ENCODE measurements at places on chromosomes 11 and 22.

DNA sequence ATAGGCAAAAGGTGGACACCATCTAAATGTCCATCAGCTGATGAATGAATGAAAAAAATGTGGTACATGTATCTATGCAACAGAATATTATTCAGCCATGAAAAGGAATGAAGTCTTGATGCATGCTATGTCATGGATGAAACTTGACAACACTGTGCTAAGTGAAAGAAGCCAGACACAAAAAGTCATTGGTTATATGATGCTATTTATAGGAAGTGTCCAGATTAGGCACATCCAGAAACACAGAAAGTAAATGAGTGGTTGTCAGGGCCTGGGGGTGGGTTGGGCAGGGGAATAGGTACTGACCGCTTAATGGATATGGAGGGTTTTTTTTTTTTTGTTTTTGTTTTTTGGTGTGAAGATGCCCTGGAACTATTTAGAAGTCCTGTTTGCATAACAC, 21.7 kb upstream of the MN1 start:
- H3K4me3 ChIP-seq, result no peak overlapping the region
- H3K27me3 ChIP-seq, result no peaks in the 10 kb centered on the region
- H3K27ac ChIP-seq, result no peak overlapping the region
- no peaks in the 10 kb centered on the region for H3K36me3 ChIP-seq
- no peaks in the 10 kb centered on the region for H3K4me1 ChIP-seq

DNA sequence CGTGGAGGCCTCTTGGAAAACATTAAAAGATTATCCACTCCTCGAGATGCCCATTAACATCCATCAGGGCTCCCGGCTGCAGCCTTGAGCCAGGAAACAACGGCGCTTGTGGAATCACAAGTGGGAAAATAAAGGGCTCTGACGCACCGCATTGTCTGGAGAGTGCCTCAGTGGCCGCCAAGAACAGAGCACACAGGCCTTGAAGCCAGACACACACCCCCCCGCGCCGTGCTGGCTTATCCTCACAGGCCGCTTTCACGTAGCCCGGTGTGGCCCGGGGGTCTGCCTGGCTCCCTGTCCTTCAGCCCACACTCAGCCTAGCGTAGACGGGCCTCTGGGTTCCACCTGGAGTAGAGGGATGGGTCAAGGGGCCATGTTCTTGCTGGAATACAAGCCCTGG, 1020.5 kb downstream of the BRD1 start:
- no peaks in the 10 kb centered on the region for H3K27me3 ChIP-seq
- no peaks in the 10 kb centered on the region for H3K36me3 ChIP-seq
- no peak for DNase-seq
- no peak overlapping the region for H3K4me3 ChIP-seq

DNA sequence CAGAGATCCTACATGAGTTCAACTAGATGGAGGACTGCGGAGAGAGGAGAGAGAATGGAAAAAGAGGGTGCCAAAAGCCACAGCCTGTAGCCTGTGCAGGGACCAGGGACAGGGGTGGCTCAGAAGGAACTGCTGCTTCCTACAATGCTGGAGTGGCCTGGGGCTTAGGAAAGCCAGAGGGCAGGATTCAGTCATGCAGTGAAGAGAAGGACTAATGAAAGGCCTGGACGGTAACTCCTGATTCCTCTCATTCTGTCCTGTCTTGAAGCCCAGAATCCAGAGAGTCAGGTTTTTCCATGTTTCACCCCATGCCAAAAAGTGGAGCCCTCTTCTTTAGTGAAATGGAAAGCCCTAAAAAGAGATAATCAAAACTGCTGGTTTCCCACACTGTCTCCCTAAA, 48.4 kb upstream of the INCENP start:
- no peaks in the 10 kb centered on the region for H3K36me3 ChIP-seq
- H3K27ac ChIP-seq, result no peak overlapping the region
- no peak for DNase-seq
- H3K4me3 ChIP-seq, result no peak overlapping the region
- H3K27me3 ChIP-seq, result no peaks in the 10 kb centered on the region
- H3K4me1 ChIP-seq, result no peaks in the 10 kb centered on the region

DNA sequence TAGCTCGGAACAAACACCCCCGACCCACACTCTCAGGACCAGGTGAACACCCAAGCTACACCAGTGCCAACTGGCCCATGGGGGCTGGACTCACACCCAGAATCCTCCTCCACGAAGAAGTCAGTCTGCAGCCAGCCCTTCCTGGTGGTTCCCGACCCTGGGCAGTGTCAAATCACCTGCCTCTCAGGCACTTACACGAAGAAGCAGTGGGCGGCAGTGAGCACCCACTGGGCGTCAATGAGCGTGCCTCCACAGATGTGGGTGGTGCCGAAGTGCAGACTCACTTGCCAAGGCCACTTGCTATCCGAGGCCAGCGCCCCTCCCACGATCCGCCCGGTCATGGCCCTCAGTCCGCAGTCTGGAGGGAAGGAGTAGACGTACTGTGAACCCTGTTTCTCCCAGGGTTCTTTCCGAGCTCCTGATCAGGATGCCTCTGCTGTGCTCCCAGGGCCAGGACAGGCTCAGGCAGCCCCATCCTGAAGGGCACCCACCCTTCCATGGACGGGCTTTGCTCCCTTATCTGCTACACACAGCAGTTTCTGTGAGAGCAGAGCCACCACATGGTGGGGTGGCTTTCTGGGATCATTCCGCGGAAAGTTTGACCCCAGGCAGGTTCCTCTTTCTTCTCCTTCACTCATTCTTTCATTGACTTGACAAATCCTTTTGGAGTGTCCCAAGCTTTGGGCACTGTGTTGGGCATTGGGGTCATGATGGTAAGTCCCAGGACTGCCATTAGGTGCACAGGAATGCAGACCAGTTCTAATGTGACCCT, 19.4 kb downstream of the TMPRSS13 start:
- H3K4me1 ChIP-seq, result no peaks in the 10 kb centered on the region
- no peaks in the 10 kb centered on the region for H3K27me3 ChIP-seq
- H3K27ac ChIP-seq, result no peak overlapping the region
- H3K36me3 ChIP-seq, result no peaks in the 10 kb centered on the region
- DNase-seq, result no peak
- H3K4me3 ChIP-seq, result no peak overlapping the region

DNA sequence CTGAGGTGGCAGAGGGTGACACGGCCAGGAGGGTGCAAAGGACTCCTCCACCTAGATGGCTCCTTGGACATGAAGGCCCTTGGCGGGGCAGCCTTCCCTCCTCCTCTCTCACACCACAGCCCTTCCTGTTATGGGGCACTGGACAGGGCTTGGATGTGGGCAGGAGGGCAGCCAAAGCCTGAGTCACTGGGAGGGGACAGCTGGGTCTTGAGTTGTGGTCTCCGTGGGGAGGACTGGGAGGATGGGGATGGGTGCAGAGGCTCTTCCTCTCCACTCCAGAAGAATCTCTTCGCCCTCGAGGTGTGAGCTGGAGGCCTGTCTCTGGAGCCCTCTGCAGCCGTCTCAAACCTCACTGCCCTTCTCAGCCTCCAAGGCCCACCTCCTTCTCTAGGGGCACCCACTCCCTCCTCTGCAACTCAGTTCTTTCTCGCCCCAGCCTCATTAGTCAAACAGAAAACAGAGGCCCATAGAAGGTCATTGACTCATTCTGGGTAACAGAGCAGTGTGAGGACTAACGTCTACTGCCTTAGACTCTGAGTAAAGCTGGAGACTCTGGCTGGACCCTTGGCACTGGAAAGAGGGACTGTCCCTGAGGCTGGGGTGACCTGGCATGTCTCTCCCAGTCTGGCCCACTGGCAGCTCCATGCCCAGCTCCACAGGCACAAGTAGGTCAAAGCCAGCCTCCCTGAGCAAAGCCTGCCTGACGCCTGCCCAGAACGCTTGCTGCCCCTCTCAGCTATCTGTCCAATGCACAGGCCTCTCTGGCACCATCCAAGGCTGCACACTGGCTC, 47.5 kb upstream of the CDON start:
- H3K4me1 ChIP-seq, result peaks cover 1% of the 10 kb centered on the region
- no peaks in the 10 kb centered on the region for H3K27me3 ChIP-seq
- H3K4me3 ChIP-seq, result no peak overlapping the region
- no peak overlapping the region for H3K27ac ChIP-seq
- no peak for DNase-seq

GRCh38 chr11:63906585-63906984, 10.4 kb downstream of the RCOR2 start:
- no peaks in the 10 kb centered on the region for H3K27me3 ChIP-seq
- no peak overlapping the region for H3K27ac ChIP-seq
- peaks cover 17% of the 10 kb centered on the region for H3K36me3 ChIP-seq
- no peak overlapping the region for H3K4me3 ChIP-seq

DNA sequence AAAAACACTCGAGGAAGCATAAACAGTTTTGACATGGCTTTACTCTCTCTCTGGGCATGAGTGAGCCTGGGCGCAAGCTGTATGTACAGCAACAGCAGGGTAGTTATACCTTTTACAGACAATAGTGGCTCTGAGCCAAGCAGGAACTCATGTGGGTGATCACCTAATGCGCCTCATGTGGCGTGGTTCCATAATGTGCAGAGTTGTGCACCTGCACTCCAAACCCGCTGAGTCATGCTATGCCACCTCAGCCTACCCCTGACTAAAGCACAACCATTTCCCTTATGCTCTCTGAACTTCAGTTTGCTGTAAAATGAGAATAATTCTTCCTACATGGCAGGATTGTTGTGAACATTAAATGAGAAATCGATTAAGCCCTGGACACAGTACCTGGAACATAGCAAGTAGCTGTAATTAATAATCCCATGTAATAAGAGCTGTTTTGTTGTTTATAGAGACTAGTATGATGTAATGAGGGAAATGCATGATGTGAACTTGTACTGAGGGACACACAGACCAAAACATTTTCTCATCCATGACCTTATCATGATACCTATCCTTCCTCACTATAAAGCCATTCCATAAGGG, 71.6 kb downstream of the CCDC34 start:
- no peaks in the 10 kb centered on the region for H3K36me3 ChIP-seq
- no peaks in the 10 kb centered on the region for H3K27me3 ChIP-seq
- DNase-seq, result no peak
- H3K27ac ChIP-seq, result no peak overlapping the region
- no peaks in the 10 kb centered on the region for H3K4me1 ChIP-seq

DNA sequence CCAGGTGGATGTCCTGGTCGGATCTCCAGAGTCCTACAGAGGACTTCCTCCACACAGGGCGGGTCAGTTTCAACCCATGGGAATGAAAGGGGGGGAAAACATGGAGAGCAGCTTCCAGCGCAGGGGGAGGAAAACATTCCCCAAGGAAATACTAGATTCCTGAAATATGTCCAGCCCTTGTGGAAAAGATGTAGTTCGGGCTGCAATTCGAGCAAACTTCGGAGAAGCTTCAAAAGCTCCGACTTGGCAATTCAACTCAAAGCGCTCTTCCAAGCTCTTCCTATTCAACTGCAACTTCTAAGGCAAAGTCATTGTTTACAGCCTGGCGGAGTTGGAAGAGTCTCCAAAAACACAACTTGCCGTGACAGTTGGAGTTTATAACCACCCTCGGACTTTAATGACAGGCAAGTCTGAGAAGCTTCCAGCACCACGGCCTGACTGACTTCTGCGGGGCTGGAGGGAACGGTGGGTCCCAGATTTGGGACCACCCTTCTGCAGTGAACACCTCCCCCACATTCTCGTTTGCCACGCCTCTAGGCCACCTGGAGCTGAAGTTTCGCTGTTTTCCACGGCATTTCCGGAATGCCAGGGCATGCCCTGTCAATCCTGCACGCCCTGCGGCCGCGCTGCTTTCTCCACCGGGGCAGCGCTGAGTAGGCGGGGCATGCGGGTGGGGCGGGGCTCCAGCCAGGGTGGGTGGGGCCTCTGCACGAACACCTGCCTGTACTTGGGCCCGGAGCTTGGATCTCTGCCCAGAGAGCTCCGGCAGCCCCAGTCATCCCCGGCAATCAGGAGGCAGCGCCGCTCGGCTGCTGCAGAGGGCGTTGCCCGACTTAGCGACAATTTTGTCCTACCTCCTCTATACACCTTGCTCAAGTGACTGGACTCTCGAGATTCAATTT, 49.0 kb upstream of the BIRC3 start:
- peak overlapping the region; percentile 29 for H3K4me3 ChIP-seq
- no peak overlapping the region for H3K27ac ChIP-seq

Data from iPS DF 6.9 (cell line).